Activated T-cell treated with anti-CD3 and anti-CD28 coated beads, Interleukin-2, amount 50 U/mL, for 48 hours (primary cell): ENCODE measurements at places on chromosomes 11 and 22.

GRCh38 chr11:102552020-102552419 is 21.5 kb upstream of the MMP7 start:
- DNase-seq, result no peak

DNA sequence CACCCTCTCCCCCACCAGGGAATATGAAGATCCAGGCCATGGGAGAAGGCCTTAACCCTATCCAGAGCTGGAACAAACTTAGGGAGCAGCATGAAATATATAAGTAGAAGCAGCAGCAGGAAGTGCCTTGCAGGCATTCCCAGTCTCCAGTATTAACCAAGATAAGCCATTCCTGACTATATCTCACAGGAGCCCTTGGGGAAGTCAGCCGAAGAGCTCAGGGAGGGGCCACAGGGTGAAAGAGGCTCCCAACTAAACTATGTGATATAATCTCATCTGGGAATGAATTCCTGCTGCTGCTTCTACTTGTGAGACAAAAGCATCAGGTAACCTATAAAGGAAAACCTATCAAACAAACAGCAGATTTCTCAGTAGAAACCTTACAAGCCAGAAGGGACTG is 36.1 kb upstream of the GUCY1A2 start:
- no peak for DNase-seq

DNA sequence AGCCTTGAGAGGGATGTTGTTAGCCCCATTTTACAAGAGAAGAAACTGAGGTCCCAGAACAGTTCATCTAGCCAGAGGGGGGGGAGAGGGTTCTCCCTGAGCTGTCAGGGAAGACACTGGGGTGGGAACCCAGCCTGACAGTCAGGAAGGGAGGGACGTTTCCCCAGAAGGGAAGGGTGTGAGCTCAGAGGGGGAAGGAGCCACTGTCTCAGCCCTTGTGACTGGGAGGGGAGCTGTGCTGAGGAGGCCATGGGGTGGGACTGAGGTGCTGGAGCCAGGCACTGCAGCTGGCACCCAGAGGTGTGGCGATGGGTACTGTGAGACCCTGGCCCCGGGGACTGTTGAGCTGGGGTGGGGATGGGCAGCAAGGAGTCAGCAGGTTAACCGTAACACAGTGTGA is 35.7 kb downstream of the DAGLA start:
- DNase-seq, result no peak

DNA sequence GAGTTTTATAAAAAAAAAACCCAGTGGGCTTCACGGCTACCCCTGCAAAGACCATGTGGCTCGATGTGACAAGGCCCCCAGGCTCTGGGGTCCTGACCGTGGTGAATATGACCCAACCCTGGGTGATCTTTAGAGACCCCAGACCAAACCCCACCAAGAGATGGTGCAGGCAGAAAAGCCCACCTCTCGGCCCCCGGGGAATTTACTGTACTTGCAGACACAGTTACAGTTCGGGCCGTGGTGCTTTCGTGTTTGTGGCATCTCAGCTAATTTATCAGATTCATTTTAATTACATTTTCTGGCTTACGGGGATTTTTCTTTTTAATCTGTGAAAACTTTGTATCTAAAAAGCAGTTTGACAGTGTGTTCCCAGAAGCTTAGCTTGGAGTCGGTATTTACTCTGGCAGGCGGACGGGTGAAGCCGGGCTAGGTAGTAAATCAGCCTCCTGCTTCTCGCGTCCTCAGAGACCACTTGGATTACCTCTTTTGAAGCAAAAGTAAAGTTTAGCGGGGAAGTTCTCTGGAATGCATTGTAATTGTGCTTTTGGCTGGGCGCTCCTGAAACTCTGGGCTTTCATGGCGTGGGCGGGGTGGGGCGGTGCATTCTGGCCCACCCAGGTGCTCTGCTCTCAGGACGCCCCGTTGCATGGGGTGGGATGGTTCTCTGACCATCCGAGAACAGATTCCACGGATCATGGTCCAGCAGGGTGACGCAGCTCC is 25.3 kb downstream of the ANO1 start:
- no peak for DNase-seq

- DNase-seq, result no peak
These were observed 98.5 kb downstream of the SPATA19 start for GRCh38 chr11:133746663-133747306.

- DNase-seq, result no peak
These were observed 41.8 kb downstream of the OSBPL5 start for GRCh38 chr11:3123305-3123704.

- DNase-seq, result no peak
These were observed 78.8 kb downstream of the PPP6R3 start for GRCh38 chr11:68539395-68539794.

GRCh38 chr11:5362017-5362625 is 10.8 kb downstream of the OR51B6 start:
- DNase-seq, result no peak

DNA sequence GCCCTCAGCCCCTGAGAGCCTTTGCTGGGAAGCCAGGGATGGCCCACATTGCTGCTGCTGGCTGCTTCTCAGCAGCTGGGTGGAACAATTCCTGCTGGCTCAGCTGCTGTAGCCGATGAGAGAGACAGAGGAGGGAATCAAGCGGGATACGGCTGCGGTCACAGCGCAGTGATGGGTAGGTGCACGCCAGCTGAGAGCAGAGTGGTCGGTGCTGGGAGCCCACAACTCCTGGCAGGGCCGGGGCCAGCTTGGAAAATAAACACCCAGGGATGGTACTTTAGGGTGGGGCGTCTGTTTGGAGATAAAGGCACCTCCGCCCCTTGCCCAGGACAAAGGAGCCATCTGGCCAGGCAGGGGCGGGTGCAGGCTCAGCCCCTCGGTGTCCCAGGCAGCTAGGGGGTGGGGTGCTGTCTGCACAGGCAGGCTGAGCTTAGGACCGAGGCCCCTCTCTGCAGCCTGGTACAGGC is 480.5 kb downstream of the MIAT start:
- DNase-seq, result no peak
